Fibroblast of upper back skin (primary cell): ENCODE measurements at places on chromosomes 2 and 18.
A peak's percentile ranks its signal among the peaks of the same experiment; 100 is the strongest.

DNA sequence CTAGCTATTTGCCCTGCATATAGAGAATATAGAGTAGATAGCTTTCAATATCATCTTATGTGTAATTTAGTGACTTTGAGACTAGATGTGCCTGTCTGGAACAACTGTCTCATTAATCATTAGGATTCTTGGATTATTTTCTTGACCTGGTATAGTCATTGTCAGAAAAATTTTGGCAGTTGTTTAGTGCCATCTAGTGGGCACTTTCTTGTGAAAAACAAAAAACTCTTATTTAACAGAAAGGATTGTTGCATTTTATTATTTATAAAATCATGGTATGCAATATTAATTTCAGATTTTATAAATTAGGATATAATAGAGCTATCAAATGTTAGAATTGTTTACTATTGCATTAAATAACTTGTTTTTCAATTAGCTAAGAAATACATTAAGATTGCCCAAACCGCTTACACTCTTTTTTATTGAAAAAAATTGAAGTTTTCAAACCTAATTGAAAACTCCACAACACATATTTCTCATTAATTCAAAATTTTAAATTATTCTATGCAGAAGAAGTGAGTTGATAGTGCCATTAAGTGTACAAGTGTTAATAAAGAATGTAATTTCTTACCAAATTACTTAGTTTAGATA, 80.3 kb downstream of the DYNAP start:
- peak; percentile 44 for DNase-seq

DNA sequence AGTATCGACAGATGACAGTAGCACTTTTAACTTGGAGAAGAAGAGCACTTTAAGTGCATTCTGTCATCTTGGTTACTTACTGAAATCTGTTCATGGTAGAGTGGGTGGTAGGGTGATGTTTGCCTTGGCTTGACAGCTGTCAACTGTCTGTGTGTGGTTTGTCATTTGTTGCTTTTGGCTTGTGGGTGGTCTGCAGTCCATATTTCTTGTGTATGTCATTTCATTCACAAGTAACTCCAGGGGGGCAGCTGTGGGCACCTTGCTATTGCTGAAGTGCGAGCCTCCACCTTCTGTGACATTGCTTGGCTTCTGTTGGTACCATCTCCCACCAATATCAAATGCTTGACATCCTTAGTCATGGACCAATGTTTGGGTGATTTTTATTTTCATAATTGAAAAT, 311.6 kb upstream of the NRP2 start:
- DNase-seq, result no peak

DNA sequence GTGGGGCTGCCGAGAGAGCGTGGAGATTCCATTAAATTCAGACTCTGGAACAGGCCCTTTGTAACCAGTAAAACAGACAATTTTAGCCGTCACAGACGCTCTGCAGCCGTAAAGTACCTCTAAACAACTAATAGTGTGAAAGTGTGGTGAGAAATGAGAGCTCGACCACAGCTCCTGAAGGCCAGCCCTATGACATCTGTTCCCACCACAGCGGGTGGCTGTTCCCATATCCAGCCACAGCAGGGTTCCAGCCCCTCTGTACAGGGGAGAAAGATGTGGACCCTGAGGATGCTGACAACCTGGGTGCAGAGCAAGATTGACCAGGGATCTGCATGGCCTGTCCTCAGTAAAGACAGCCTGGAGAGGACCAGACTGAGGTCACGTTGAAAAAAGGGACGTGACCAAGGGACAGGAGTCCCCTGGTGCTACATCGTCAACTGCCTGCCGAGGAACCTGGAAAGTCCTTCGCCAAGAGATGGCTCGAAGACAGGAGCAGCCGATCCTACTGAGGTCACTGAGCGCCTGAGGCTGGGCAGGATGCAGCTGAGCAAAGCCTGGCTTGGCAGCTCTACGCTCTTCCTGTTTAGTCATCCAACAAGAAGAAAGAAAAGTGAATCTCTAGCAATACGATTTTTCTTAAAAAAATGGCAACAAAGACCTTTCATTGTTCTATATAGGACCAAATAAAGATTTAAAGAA, 831.7 kb downstream of the RNF144A start:
- DNase-seq, result no peak

- DNase-seq, result no peak
Observed at GRCh38 chr18:5413447-5413846, 117.9 kb upstream of the ZBTB14 start.

DNA sequence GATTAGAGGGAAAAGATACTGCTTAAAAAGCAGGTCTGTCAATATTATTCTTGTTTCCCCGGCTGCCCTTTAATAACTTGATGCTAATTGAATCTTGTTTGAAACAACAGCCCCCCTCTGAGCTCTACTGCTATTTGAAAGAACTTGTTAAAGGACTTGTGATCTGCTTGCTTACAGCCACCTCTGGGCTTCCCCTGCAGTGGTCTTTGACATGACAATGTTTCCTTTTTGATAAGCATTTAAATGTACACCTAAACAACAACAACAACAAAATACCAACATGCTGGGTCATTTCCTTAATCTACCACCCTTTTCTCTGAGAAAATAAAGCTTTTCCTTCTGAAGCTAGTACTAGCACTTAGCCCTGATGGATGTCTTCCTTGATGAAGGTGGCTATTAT, 3.9 kb downstream of the HOXD1 start:
- no peak for DNase-seq

- no peak for DNase-seq
Observed at GRCh38 chr2:138440759-138441158, 60.8 kb upstream of the SPOPL start.

DNA sequence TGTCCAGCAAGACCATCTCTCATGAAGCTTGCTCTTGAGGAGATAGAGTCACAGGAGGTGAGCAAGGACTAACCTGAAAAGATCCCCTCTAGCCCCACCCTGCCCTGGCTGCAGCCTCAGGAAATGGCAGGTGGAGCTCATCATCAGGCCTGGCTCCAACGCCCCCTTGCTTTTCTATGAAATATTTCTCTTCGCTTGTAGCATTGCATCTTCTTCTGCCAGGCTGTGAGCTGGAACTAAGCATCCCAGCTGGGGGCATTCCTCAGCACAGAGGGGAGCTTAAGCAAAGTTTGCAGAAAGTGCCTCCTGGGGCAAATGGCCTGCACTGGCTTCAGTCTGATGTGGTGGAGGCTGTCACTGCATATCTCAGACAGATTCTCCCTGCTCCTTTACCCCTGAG, 90.1 kb upstream of the LGALSL start:
- no peak for DNase-seq

GRCh38 chr2:221845021-221845365, 272.9 kb upstream of the EPHA4 start:
- no peak for DNase-seq
